ENCODE measurements at places on chromosomes 1 and 21.

GRCh38 chr1:61670445-61670844, 54.5 kb downstream of the TM2D1 start:
- no peak for DNase-seq

GRCh38 chr1:169461390-169462000, 24.2 kb downstream of the SLC19A2 start:
- no peak for DNase-seq

GRCh38 chr1:30903343-30904034, 5.1 kb downstream of the SDC3 start:
- no peak for DNase-seq

GRCh38 chr1:20478057-20478635, 7.9 kb downstream of the CAMK2N1 start:
- DNase-seq = no peak
